Cerebellum (tissue), 4 donors: ENCODE measurements at places on chromosomes 7 and 10. TPM values are rescaled to one million over a fixed set of nuclear protein-coding genes. Genes with fewer than 3 reads are reported as not detected.

The UCMA gene
- total RNA-seq, result not detected

The FRMPD2 gene
- 11.1 TPM for total RNA-seq

The VPS37D gene
- total RNA-seq, result 14.7 TPM

The FGFR2 gene
- 28.7 TPM for total RNA-seq

The FBXO24 gene
- total RNA-seq, result 0.45 TPM

The IFIT1B gene
- total RNA-seq, result 0.82 TPM

The FEZF1 gene
- total RNA-seq, result not detected

The CYP2E1 gene
- 16.0 TPM for total RNA-seq

The CACNB2 gene
- total RNA-seq, result 16.2 TPM

The TMEM270 gene
- total RNA-seq, result not detected

The SNX10 gene
- total RNA-seq, result 40.6 TPM

The KCP gene
- 3.4 TPM for total RNA-seq

DNA sequence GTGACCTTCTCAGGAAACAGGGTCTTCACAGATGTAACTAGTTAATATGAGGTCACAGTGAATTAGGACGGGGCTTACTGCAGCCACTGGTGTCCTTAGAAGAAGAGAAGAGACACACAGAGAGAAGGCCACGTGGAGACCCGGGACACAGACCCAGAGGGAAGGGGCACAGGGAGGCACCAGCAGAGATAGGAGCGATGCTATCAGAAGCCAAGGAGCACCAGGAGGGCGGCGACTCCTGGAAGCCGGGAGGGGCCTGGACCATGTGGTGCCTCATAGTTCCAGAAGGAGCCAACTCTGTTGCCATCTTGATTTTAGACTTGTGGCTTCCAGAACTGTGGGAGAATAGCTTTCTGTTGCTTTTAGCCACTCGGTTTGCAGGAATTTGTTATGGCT lies 505.9 kb downstream of the TCERG1L start:
- DNase-seq, result no peak

DNA sequence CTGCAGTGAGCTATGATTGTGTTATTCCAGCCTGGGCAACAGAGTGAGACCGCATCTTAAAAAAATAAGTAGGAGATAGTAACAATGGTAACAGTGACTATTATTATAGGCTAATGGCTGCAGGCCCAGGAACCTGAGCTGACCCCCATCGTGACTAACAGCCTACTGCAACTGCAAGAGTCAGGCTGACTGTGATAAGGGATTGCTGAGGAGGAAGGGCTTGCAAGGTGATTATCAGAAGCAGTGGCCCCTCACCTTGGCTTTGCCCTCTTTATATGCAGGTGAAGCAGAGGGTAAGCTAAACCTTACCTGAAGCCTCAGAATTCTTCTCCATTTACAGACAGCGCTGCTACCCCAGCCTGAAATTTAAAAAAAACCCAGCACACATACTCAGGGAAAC lies 83.9 kb upstream of the SDK1 start:
- DNase-seq, result no peak

GRCh38 chr7:22672846-22673680 lies 53.9 kb upstream of the IL6 start:
- DNase-seq, result no peak

DNA sequence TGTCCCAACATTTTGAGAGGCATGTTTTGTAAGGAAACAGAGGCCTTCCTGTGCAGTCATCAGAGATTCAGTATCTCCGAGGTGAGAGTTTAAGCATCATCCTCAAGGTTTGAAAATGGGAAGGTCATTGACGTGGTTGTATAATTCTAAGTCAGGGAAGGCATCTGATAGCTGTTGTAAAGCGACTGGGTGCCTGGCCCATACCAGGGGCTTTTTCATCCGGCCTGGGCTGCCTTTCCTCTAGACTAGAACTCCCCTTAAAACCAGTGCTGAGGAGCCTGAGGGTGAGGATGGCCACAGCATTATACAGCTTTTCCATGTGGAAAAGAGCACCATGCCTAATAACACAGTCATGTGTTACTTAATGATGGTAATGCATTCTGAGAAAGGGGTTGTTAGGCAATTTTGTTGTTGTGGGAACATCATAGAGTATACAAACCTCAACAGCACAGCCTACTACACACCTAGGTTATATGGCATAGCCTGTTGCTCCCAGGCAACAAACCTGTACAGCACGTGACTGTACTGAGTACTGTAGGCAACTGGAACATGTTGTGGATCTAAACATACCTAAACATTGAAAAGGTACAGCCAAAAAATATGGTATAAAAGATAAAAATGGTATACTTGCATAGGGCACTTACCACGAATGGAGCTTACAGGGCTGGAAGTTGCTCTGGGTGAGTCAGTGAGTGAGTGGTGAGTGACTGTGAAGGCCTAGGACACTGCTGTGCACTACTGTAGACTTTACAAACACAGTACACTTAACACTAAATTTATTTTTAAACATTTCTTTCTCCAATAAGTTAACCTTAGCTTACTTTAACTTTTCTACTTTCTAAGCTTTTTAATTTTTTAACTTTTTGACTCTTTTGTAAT lies 13.5 kb upstream of the CACUL1 start:
- DNase-seq, result no peak

DNA sequence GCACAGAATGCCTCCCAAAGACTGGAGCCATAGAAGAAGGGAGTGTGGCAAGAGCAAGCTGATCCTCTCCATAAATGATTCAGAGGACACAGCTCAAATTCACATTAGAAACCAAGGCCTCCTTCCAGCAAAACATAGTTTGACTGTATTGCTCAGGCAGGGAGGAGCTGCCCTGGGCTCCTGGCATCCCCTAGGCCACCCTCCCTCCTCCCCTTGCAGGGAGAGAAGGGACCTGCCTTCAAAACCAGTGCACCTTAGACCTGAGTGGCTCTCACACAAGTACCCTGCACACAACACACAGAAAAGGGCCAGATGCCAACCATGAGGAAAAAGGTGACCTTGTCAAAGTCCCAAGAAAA lies 64.7 kb downstream of the CREB3L2 start:
- no peak for DNase-seq

DNA sequence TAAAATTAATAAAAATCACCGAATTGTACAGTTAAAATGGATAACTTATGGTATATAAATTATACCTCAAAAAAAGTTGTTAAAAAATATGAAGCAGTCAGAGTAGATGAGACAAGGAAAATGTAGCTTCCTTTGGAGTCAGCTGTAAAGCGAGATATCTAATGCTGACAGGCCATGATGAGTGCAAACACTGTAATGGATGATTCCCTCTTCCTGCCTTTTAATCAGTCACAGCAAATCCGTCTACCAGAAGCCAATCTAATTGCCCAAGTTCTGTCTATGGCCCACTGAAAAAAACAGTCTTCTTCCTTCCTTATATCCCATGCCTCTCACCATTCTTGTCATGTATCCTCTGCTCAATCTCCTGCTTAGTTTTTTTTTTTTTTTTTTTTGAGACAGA lies 59.9 kb upstream of the DNAJB12 start:
- DNase-seq, result no peak

DNA sequence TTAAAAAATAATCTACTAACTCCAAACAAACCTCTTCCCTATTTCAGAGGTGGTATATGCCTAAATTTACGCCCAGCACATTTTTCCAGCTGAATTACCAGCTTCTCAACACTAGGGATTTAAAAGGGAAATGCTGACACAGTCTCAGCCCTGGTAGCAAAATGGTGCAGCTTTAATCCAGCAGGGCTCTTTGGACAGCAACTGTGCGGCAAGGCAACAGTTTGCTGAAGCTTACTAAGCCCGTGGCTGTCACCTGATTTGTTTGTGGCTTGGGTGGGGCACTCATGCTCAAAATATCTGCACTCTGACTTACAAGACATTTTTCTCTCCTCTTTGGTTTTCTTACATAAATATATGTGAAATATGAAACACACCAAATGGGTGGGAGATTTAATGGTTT lies 206.7 kb downstream of the POU6F2 start:
- no peak for DNase-seq

DNA sequence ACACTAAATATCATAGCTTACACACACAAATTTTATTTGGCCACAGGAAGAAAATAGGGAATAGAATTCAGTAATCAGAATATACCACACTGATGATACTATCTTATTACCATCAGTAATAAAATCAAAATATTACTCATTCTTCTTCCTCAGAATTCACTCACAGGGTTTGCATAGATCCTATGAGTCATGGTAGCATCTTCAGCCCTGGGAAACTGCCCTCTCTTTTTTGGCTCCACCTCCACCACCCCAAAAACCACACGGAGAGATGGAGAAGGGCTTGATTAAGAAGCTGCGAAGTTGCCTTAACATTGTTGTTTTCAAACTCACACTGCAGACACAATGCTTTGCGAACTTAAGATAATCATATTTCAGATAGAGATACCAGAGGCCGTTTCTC lies 154.1 kb upstream of the AHR start:
- no peak for DNase-seq

DNA sequence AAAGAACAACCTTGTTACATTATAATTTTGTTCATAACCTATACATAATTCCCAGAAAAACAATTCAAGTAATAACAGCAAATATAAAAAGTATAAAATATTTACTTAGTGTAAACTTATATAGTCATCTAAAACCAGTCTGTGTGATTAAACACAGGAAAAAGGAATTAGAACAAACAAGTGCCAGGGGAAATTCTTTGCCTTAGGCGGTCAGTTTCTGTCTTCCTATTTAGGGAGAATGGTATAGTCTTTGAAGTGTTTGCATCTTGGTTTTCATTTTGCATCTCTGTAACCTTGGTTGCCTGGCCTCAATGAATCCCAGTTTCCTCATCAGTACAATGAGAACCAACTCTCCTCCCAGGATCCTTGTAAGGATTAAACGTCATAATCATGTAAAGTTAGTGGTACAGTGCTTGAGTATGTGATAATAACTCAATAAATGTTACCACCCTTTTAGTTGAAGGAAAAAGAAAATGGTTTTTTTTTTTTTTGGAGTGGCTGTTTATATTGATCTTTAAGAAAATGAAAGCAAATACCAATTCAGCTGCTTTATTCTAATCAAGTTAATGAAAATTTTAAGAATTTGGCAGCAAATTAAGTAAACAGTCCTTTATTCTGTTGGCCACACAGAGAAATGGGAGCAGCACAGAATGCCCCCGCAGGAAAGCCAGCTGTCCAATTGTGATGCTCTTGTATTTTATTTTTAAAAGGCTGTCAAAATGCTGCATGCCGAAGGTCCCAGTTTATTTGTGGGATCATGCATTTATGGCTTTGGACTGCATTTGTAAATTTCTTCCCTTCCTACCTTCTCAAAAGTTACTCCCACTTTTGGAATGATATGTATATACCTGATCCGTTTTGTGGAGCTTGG lies 61.8 kb downstream of the SHH start:
- peak; percentile 58 for DNase-seq

DNA sequence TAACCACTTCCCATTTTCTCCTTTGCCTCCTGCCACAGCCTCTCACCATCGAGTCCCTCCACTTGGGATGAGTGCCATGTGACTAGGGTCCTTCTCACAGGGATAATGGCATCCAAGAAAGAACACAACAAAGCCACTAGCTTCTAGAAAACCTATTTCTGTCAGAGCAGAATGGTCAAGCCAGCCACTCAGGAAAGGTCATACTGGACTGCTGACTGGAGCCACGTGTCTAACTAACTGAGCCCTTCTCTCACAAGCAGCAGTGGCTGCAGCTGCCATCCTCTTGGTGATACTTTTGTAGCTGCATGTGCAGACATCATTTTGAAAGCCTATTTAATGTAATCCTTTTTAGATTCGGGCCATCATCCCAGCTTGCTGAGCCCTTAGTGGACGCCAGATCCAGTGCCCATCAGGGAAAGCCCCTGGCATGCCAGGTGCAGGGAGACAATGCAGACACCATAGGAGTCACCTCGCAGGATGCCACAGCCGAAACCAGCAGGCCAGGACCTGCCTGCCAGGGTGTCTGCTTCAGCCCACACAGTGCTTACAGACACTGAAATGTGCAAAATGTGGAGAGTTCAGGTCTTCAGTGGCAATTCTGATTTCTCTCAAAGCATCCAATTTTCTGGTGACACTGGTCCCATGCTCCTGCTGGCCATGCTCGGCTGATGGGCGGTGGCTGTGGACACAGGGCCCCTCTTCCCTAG lies 98.3 kb upstream of the DDC start:
- DNase-seq, result no peak

DNA sequence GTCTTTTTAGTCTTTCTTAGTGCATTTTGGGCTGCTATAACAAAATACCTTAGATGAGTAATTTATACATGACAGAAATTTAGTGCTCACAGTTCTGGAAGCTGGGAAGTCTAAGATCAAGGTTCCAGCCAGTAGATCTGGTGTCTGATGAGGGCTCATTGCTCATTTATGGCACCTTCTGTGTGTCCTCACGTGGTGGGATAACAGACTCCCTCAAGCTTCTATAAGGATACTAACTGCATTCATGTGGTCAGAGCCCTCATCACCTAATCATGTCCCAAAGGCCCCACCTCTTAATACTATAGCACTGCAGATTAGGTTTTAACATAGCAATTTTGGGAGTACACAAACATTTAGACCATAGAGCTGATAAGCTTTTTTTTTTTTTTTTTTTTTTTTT lies 80.4 kb downstream of the ZNRF2 start:
- DNase-seq, result no peak

GRCh38 chr10:12597788-12598765 lies 248.7 kb downstream of the CAMK1D start:
- DNase-seq, result peak; percentile 50

- no peak for DNase-seq
Observed at GRCh38 chr7:152922318-152923081, 162.9 kb downstream of the ACTR3B start.
